ENCODE measurements at places on chromosomes 7 and 10.

DNA sequence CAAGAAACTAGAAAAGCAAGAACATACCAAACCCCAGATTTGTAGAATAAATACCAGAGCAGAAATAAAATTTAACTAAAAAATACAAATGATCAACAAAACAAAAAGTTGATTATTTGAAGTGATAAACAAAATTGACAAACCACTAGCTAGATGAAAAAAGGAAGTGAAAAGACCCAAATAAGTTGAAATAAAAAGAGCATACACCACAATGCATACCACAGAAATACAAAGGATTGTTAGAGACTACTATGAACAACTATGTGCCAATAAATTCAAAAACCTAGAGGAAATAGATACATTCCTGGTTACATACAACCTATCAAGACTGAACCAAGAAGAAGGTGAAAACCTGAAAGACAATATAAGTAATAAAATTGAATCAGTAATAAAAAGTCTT lies 333.4 kb downstream of the SH2D4B start:
- DNase-seq: no peak

GRCh38 chr10:77605466-77605865 lies 32.1 kb downstream of the KCNMA1 start:
- no peak for DNase-seq

DNA sequence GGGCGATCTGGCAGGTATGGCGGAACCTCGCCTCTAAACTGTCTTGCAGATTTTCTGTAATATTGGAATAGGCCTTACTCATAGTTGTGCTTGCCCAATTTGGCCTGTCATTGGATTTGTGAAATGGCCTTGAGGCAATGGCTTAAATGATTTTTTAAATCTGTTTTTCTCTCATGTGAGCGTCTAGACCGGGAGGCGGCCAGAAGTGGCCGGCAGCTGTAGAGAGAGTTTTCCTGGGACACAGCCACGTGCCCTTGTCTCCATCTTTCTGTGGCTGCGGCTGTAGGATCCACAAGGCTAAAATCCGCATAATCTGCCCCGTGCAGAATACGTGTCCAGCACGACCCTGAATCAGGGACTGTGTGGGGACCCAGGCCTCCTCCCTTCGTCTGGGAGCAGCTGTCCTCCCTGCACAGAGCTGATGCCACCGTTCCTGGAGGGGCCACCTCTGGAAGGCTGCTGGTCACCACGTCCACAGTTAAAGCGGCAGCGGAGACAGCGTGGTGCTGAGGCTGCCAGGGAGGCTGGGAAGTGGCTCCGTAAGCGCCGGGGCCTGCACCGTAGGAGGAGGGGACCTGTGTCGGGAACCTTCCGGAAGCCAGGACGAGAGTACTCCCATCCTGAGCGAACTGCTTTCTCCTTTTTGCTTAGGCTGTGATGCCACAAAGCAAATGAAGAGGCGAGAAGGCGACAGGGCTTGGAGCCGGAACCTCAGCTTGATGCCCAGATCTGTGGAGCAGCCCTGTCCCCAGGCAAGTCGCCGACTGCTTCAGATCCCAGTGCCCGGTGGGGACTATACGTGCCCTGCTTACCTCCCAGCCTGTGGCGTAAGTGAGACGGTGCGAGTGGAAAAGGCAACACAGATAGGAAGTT lies 99.8 kb downstream of the DYNC2I1 start:
- no peak for DNase-seq

DNA sequence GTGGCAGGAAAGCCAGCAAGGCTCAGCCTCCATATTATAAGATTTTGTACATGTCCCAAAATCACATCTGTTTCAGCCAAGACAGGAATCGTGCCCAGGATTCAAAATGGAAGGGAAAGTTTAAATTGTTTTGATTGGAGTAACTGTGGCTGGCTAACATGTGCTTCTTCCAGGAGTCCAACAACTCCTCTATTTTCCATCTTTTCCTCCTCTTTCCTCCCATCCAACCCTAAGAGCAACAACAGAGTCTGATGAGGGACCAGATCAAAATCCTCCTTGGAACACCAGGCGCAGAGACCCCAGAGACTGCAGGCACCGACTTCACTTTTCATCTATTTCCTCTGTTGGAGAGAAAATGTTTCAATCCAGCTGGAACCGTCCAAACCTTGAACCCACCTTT lies 36.0 kb upstream of the SVIL start:
- no peak for DNase-seq

DNA sequence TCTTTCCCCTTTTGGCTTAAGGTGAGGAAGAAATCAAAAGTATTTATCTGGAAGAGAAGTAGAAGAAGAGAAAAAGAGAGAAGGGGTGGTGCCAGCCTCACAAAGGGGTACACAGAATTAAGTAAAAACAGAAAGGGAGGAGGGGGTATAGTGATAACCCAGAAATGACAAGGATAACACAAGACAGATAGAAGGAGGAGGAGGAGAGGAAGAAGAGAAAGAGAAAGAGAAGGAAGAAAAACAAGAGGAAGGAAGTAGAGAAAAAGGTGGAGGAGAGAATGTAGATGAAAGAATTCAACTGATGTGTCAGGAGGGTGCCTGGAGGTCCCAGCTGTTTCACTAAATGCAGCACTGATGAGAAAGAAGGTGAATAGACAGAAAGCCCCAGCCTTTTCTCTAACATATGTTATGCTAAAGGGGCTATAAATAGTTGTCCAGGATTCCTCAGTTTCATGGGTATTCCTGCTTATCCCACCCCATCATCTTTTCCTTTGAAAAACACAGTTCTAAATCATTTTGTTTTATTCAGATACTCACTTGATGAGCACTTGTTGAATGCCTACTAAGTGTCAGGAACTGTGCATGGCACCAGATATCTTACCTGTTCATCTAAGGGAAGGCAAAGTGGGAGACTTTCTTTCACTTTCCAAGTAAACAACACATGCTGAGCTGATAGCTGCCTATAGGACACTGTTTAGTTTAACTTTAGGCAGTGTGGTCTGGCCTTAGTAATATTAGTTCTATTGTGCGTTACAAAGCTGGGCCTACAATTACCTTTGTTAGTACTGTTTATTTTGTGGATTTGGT lies 8.0 kb downstream of the SEMA3E start:
- no peak for DNase-seq

DNA sequence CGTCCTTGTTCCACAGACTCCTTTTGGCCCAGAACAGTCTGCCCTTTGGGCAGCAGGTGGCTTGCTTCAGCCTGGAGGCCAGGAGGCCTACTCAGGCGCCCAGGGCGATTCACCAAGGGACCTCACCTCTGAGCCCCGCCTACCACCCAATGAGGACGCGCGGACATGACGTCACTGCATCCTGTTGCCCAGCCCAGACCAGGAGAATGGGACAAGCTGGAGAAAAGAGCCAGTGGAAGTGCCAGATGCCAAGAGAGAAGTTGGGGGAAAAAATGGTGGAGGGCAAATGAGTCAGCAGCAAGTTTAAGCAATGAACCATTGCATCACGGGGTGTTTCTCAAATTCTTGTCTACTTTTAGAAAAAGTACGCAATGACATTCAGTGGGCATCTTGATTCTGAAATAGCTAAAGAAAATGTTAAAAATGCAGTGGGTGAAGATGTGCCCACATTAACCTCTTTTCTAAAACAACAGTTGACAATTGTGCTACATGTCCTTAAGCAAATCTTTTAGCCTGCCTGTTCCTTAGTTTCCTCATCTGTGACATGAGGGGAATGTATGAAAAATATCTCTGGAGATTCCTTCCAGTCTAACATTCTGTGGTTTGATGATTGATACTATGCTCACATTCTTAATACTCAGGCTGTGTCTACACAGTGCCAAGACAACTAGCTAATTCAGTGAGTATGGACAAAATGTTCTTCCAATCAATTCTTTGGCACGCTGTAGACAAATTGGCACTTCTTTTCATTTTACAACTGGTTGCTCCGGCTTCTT lies 23.9 kb upstream of the LEP start:
- DNase-seq: no peak

GRCh38 chr10:93154531-93154930 lies 80.8 kb downstream of the CYP26A1 start:
- DNase-seq: no peak

- no peak for DNase-seq
Measured at GRCh38 chr7:143463556-143463955, 14.1 kb upstream of the TAS2R41 start.

- no peak for DNase-seq
Measured at GRCh38 chr10:34151931-34152330, 663.2 kb downstream of the PARD3 start.

DNA sequence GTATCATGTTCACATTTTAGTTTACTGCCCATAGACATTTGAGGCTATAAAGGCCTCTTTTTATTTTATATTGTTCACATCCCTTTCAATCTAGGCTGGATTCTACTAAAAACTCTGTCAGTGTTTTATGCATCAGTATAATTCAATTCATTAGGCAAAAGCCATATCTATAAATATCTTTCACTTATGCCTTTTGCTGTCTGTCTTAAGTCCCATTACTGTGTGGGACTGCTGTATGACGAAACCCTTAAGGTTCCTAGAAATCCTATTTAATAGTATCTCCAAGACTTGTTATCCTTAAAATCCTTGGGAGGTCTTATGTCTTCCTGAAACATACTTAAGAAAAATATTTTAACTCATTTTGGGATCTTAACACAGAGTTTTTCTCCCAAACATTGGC lies 139.2 kb downstream of the HGF start:
- DNase-seq: no peak

DNA sequence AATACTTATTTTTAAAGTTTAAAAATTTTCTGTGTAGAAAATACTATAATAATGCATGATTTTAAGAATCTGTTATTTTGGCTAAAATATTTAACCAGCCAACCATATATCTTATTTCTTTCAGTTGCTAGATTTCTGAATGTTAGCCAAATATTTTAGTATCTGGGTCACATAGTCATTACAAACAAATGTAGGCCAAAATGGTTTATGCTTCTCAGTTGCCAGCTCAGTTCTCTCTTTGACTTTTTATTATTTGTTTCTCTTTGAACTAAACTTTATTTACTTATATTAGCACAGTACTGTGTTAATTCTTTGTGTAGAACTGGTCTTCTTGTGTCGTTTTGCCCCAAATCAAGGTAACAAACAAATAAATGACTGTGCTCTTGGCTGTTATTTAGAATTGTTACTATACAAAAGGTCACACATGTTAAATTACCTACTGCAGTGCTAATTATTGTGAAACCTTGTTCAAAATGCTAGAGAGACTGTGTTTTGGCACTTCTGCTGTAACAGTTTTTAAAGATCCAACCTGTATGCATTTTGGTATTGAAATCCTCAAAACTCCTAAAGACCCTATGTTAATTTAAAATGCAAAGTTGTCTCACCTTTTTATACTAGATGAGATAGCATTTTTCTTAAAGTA lies 39.8 kb downstream of the ZEB1 start:
- DNase-seq: no peak

- DNase-seq: no peak
Measured at GRCh38 chr7:45225311-45225947, 67.8 kb downstream of the RAMP3 start.

- no peak for DNase-seq
Measured at GRCh38 chr7:907158-907980, 31.0 kb downstream of the GET4 start.

- DNase-seq: no peak
Measured at GRCh38 chr7:99786726-99787335, 2.8 kb upstream of the CYP3A4 start.

GRCh38 chr10:130233426-130233825 lies 97.2 kb downstream of the GLRX3 start:
- no peak for DNase-seq

DNA sequence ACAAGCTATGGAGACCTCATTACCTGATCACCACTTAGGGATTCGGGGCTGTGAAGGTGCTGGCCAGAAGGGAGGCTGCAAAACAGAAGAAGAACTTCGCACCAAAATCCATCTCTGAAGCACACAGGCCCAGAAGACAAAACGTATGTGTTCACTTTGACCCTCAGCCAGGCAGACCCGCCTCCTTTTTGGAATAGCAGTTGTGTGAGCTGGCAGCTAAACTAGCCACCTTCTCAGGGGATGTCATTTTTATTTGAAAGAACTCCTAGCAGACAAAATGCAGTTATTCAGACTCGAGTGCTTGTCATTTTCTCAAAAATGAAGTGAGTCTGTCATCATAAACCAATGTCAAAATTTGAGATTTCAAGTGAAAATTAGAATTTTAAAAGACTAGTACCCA lies 71.7 kb downstream of the TNS3 start:
- DNase-seq: no peak

GRCh38 chr7:159067576-159068487 lies 76.8 kb downstream of the VIPR2 start:
- DNase-seq: no peak

GRCh38 chr10:12716042-12716441 lies 285.5 kb downstream of the CCDC3 start:
- DNase-seq: no peak

DNA sequence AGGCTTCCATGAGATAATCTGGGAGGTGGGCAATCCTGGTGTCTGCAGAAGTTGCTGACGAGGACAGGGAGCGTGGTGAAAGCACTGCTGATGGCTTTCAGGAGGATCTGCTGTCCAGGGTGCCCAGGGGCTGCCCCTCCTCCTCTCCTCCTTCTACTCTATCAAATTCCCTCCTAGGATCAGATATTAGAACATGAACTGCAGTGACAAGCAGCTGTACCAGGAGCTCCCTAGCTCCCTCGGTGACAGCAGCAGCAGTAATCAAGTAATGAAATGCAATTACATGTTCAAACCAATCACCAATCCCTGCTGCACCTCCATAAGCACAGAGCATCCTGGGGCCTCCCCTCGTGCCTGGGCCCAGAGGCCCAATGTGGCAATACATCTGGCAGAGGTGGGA lies 46.9 kb downstream of the GRID1 start:
- peak; percentile 92 for DNase-seq

- DNase-seq: no peak
Measured at GRCh38 chr10:129897871-129898626, 66.0 kb downstream of the EBF3 start.

DNA sequence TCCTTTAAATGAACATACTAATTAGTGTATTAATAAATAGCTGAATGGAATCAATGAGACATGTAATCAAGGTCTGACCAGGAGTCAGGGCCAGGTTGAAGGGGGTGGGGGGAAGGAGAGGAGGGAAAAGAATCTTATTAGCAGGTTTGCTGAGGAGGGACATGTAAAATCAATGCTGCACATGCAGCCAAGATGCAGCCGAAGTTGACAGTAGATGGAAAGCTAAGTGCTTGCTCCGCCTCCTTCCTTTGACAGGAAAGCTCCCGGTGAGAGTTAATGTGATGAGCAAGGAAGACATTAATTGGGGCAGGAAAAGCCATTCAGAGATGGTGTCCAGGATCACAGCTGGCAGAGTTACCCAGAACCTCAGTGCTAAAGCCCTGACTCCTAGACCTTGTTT lies 24.4 kb downstream of the PLXNA4 start:
- no peak for DNase-seq

GRCh38 chr7:111985798-111986197 lies 220.4 kb downstream of the DOCK4 start:
- no peak for DNase-seq

GRCh38 chr7:8109196-8110022 lies 140.8 kb downstream of the GLCCI1 start:
- DNase-seq: no peak

DNA sequence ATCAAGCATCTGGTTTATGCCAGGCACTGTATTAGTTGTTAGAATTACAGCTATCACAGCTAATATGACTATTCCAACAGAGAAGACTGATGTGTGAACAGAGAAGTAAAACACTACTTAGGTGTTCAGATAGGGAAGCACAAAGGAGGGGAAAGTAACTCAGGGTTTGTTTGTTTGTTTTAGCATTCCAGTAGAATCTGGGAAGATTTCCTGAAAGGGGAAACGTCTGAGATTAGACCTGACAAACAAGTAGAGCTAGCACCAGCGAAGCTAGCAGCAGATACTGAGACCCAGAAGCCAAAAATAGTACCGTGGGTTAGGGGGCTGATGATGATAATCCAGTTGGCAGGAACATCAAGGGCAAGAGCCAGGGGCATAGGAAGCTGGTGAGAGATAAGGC lies 28.8 kb upstream of the KLHL7 start:
- DNase-seq: no peak
